ENCODE measurements at places on chromosomes 1 and 21. TPM values are rescaled to one million over a fixed set of nuclear protein-coding genes. Genes with fewer than 3 reads are reported as not detected.

DNA sequence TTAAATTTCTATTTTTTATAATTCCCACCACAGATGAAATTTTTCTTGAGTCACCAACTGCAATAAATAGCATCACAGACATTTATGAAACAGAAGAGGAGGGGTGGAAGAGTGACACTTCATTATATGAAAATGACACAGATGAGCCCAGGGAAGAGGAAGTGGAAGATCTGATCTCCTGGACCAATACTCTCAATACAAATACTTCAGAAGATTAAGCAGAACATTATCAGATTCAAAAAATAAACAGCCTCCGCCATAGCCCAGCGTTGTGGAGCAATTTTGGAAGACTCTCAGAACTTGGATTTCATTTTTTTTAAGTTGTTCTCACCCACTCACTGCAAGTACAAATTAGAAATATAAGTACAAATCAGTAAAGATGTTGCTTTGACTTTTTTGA, 63.6 kb downstream of the UBE2U start:
- DNase-seq: no peak

GRCh38 chr1:53837646-53837923, 511 bp downstream of the NDC1 start:
- no peak for DNase-seq

- no peak for DNase-seq
Measured at GRCh38 chr1:27339213-27339612, 2.6 kb upstream of the SYTL1 start.

Gene IL24
- polyA plus RNA-seq: 0.23 TPM

- DNase-seq: no peak
Measured at GRCh38 chr1:109559995-109560394, 11.6 kb downstream of the GNAI3 start.

DNA sequence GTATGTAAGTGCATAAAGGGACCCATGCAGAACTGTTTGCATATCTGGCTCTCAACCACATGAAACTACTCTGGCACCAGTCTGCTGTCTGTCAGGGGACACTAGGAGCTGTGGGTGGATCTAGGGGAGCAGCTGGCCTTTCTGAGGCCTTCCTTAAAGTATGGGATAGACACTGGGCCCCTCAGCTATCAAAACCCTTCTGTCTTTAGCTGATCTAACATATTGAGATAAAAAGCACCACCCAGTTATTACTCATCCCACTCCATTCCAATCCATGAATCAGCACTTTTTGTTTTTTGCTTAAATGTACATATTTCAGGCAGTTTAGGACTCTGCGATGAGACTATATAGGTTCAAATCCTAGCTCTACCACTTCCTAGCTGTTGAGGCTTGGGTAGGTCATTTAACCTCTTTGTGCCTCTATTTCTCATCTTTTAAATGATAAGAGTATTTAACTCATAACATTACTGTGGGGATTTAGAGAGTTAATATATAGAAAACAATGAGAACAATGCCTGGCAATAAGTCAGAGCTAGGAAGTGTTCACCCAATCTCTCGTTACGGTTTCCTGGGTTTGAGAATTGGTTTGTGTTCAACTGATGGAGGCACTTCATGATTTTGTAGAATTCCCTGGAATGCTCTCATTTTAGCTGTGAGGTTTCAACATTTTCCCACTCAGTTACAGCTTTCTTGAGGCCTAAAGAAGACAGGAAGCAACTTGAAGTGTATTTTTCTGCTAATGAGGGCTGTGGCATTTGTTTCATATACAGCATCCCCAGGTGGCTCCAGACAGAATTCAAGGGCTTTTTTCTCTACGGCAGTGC, 68.9 kb downstream of the LRIG2 start:
- DNase-seq: no peak

DNA sequence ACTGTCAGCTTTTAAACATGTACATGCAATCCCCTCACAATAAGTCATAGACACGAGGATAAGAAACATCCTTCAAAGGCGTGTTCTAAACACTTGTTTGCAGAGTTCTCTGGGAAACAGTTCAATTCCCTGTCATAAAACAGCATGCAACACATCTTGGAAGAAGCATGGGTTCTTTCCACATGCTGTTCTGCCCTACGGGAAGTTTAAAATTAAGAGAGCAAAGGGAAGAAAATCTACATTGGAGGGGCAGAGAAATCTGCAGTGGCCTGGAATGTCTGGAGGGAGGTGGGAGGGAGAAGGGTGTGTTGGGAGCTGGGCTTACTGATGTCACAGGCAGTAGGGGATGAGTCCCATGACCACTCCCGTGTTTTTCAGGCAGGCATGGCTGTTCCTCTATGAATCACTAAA, 98.3 kb upstream of the SLC2A1 start:
- DNase-seq: no peak

Gene MAB21L3
- 0.63 TPM for polyA plus RNA-seq

Gene TBCE
- polyA plus RNA-seq: 69.3 TPM

- no peak for DNase-seq
Measured at GRCh38 chr1:109499081-109499480, 5.2 kb downstream of the CYB561D1 start.

Measured in left kidney (tissue), 8 donors.